ENCODE measurements at places on chromosomes 11 and 22.

- no peak for DNase-seq
Observed at GRCh38 chr11:108958368-108959104, 293.7 kb downstream of the DDX10 start.

- no peak for DNase-seq
Observed at GRCh38 chr11:79470161-79470560, 29.3 kb upstream of the TENM4 start.

DNA sequence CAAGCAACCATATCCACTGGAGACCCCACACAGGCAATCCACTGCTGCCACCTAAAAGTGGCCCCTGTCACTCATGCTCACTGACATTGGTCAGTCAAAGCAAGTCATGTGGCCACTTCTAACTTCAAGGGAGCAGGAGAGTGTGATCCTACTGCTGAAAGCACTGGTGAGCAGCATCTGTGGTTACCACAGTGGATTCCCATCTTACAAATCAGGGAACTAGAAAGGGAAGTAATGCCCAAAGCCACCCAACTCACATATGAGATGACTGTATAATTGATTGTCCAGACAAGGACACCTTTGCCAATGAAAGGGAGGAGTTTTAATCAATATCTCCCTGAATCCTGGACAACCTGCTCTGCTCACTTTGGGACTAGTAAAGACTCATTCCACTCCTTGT, 17.7 kb downstream of the RCN1 start:
- DNase-seq: no peak

GRCh38 chr22:42901790-42902508, 44.9 kb upstream of the ARFGAP3 start:
- DNase-seq: no peak

- DNase-seq: no peak
Observed at GRCh38 chr11:72336163-72336562, 92.2 kb upstream of the PHOX2A start.

Measured in H54 (cell line).